ENCODE measurements at places on chromosomes 3 and 15.

DNA sequence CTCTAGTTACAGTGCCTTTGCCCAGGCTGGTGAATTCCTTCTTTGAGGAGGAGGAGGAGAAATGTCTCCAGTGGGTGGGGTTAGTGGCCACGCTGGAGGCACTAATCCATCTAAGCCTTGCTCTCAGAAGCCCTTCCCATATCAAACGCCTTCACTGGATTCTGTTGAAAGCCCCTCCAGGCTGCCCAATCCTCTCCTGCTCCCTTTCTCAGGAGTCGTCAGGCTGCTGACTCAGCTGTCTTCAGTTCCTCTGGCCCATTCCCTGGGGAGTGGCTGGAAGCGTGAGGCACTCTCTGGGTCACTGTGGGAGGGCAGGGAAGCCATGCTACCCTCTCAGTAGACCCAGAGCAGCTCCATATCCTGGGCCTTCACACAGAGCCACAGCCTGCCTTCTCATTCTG lies 2.7 kb downstream of the AP2M1 start:
- no peak for DNase-seq

- no peak for DNase-seq
Observed at GRCh38 chr3:52873433-52874159, 23.8 kb downstream of the STIMATE start.

DNA sequence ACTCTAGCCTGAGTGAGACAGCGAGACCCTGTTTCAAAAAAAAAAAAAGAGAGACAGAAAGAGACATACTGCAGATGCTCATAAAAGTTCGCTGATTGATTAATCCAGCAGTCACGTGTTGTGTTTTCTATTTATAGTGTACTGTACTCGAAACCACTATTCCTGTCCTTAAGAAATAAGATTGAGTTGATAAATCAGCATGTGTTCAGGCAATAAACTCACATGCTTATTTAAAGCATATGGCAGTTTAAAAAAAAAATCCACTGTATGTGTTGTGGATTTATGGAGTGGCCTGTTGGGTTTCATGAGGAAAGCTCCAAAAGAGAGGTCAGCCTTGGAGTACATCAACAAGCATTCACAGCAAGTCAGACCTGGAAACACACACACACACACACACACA lies 17.7 kb downstream of the RPL22L1 start:
- no peak for DNase-seq

- DNase-seq: no peak
Observed at GRCh38 chr3:122577409-122578031, at the start of gene PARP15. Gene PARP15 (plus strand): TSS chr3:122577650. CDS start chr3:122577668, 18 bp downstream.

DNA sequence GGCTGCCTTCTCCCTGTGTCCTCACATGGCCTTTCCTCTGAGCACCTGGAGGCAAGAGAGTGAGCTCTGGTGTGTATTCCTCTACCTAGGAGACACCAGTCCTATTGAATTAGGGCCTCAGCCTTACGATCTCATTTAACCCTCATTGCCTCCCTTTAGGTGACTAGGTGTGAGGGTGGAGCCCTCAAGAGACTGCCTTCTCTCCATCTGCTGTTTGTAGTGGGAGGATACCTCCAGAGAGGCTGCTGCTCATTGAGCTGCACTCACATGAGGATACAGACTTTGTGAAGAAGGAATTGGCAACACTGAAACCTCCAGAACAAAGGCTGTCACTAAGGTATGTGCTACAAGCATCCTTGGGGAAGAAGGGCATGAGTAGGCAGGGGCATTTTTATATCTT lies at the start of gene CCR8:
TSS of gene CCR8 (plus strand) at position 217 of the 400 bp plus-strand sequence. CDS start 2,623 bp downstream, outside the sequence.
- DNase-seq: no peak

GRCh38 chr15:33443708-33444107 lies 132.9 kb downstream of the RYR3 start:
- no peak for DNase-seq

GRCh38 chr3:23999012-23999641 lies 54.0 kb downstream of the NR1D2 start:
- DNase-seq: peak; percentile 81

GRCh38 chr3:52444860-52445793 lies at the start of gene SEMA3G:
Gene SEMA3G (minus strand): TSS chr3:52445103. CDS start chr3:52445027, 76 bp downstream.
- peak; percentile 89 for DNase-seq

DNA sequence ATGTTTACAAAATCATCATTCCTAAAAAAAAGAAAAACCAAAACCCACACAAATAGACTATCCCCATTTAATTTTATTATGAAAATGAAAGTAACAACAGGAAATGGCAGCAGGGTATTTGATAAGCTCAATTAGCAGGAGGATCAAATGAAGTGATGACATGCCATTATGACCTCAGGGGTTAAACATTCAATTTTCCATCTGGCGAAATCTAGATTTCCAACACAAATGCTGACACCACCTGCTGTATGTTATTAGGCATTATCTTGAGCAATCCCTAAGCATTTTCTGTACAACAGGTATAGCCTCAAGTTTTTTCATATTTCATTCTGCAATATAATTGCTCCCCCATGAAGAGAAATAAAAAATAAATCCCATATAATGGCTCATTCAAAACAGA lies 57.1 kb downstream of the SHQ1 start:
- DNase-seq: no peak
